Inflammatory macrophage treated with lipopolysaccharide for 1 hour (primary cell): ENCODE measurements at places on chromosomes 12 and 14.

- no peak for DNase-seq
These were observed 64.9 kb downstream of the FBXO34 start for GRCh38 chr14:55336162-55336561.

DNA sequence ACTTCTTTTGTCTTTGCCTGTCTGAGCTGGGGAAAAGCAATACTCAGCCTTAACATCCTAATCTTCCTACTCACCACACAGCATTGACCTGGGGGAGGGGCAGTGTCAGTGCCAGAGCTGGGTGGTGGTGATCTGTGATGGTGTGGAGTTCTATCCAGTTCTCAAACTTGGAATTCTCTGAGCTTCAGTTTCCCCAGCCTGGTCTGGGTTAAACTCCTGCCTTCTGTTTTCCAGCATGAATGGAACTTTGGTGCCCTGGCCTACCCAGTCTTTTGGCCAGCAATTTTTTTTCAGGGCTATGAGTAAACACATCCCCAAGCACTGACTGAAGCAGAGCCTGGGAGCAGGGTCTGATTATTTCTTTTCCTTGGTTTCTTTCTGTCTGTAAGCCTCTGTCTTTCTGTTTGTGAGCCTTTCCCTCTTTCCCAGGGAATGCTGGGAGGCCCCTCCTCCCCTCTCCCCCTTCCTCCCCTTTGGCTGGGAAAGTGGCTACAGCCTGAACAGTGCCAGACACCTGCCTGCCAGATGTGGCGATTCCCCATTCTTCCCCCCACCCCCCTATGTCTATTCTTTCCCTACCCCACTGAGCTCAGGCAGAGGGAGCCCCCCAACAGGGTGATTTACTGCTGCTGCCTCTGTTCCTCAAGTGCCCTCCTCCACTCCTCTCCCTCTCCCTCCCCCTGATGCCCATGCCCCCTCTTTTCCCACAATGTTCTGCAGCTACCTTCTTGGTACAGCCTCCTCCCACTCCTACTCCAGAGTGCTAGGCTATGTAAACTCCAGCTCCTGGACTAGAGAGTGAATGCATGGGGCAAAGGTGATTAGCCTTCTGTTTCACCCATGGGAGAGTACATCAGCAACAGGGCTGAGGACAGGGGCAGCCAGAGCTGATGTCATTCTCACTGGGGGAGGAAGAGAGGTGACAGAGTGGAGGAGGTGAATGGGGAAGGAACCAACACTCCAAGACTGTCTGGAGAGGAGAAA lies 11.1 kb downstream of the GPR84 start:
- DNase-seq, result no peak

GRCh38 chr14:105365681-105366080 lies 32.7 kb upstream of the TEX22 start:
- DNase-seq, result no peak

DNA sequence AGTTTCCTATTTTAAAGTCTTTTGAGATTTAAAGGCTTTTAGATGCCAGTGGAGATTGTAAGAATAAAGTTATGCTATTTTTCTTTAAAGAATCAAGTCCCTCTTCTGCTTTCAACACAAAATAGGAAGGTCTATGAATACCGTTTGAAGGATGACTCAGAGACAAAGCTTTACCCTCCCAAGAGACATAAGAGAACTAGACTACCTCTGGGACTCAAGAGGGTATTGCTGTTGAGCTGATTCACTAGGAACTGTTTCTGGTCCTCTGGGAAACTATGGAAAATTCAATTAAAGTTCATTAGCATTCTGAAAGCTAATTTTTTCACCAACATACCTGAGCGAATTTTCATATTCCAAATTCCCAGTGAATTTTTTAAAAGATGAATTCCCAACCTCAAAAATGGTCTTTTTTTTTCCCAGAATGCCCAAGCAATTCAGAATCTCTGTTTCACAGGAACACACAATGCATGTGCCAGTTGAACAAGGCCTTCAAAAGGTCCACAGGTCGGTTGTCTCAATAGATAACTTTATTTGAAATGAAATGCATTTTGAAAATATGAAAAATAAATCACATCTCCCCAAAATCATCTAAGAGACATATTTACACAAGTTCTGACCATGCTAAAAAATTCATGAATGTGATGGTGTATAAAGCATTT lies 6.5 kb downstream of the PHLDA1 start:
- peak; percentile 57 for DNase-seq

GRCh38 chr12:112013601-112014402 lies 576 bp downstream of the ERP29 start:
- peak; percentile 44 for DNase-seq

DNA sequence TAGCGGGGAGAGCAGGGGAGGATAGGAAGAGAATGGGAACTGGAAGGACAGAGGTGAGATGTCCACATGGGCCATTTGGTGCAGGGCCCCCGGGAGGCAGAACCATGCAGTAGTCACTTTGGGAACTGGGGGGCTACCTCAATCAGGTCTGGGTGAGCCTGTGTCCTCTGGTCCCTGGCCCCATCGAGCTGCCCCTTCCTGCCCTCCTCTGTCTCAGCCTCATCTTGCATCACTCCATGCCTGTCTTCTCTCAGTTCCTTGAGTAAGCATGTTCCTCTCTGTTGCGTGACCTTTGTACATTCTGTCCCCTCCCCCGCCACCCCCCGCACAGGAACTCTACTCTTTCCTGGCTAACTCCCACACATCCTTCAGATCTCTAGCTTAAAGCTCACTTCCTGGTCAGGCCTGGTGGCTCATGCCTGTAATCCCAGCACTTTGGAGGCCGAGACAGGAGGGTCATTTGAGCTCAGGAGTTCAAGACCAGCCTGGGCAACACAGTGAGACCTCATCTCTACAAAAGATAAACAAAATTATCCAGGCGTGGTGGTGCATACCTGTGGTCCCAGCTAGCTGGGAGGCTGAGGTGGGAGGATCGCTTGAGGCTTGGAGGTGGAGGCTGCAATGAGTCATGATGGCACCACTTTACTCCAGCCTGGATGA lies 23.2 kb downstream of the FOS start:
- DNase-seq, result peak; percentile 86

- DNase-seq, result no peak
These were observed 163.0 kb downstream of the ATP23 start for GRCh38 chr12:58104351-58104755.

- no peak for DNase-seq
These were observed 17.4 kb downstream of the P2RX4 start for GRCh38 chr12:121227294-121227693.

GRCh38 chr14:66074537-66074936 lies 411.6 kb upstream of the CCDC196 start:
- no peak for DNase-seq

- no peak for DNase-seq
These were observed 300.9 kb downstream of the ACSS3 start for GRCh38 chr12:81378601-81379285.

DNA sequence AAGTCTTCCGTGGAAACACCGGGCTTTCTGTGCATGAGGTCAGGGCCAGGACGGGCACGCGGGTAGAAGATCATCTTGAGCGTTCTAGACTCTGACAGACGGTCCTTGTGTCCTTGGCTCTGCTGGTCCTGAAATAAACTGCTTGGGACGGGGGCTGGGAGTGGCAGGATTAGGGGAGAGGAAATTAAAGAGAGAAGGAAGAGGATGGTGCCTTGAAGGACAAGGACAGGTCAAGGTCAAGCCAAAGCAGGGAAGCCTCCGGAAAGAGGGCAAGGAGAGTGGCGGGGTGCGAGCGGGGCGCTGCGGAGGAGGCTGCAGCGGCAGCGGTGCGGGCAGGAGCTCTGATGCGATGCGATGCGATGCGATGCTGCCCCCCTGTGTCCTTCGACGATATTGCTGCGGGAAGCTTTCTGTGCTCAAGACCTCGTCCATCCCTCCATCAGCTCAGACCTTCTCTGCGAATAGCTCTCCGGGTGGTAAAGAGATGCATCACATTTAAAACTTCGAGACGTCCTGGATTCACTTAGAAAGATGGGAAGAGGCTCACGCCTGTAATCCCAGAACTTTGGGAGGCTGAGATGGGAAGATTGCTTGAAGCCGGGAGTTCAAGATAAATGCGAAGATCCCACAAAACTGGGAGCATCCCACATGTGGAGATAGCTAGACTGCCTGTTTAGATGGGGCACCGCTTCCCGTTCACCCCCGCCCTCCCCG lies 110.1 kb upstream of the TMEM132D start:
- peak; percentile 8 for DNase-seq

GRCh38 chr12:47237751-47238211 lies 158.0 kb upstream of the AMIGO2 start:
- DNase-seq, result no peak

DNA sequence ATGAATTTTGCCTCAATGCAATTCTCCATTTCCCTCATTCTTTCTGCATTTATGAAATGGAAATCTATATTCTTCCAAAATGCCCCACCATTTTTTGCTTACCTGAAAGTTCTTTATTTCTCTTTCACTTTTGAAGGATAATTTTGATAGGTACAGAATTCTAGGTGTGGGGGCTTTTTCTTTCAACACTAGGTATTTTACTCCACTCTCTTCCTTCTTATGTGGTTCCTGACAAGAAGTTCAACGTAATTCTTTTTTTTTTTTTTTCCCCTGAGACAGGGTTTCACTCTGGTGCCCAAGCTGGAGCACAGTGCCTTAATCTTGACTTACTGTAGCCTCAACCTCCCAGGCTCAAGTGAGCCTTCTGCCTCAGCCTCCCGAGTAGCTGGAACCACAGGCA lies 26.3 kb upstream of the OASL start:
- no peak for DNase-seq

- no peak for DNase-seq
These were observed 30.4 kb upstream of the CACNA2D4 start for GRCh38 chr12:1948883-1949282.
